Endothelial cell (in vitro differentiated cells): ENCODE measurements at places on chromosomes 5 and 9. TPM values are rescaled to one million over a fixed set of nuclear protein-coding genes. Genes with fewer than 3 reads are reported as not detected.

GRCh38 chr9:91915524-91916263, 34.3 kb downstream of the ROR2 start:
- no peak for DNase-seq

DNA sequence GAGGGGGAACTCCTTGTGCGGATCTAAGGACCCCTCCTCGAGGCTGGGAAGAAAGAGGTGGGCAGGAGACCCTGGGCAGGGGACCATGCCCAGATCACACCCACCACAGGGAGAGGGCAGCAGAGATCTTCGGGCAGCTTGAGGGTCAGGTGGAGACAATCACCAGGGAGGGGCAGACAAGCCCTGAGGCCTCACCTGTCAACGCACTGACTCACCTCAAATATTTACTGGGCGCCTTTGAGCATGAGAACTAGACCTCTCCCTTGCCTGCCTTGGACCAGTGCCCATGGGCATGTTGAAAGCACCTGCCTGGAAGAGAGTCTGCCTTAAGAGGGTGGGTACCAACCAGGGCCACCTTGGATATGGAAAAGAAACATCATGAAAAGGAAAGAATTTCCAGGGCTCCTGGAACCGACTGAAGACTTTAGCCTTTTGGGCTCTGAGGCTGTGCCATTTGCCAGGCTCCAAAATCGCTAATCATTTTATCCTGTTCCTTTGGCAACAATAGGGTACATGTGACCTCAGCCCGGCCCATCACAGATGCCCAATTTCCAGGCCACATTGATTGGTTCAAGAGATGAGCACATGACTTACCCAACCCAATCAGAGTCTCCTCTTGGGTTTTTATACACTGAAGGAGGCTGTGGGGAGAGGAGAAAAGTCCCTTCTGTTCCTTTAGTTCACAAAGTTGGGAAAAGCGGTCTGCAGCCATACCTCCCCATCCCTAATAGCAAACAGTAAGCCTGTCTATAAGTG, 10.4 kb upstream of the SPINK4 start:
- no peak for DNase-seq

GRCh38 chr5:80745490-80745889, 90.7 kb upstream of the DHFR start:
- no peak for DNase-seq

The CA9 gene
- 1.5 TPM for total RNA-seq

The ADAMTSL2 gene
- total RNA-seq, result 5.9 TPM
